ENCODE measurements at places on chromosomes 12 and 14. TPM values are rescaled to one million over a fixed set of nuclear protein-coding genes. Genes with fewer than 3 reads are reported as not detected.

GRCh38 chr12:25364529-25365339 lies 114.0 kb upstream of the KRAS start:
- peaks cover 5% of the 10 kb centered on the region for H3K27me3 ChIP-seq
- H3K4me3 ChIP-seq, result no peak overlapping the region
- no peak for DNase-seq
- peaks cover 7% of the 10 kb centered on the region for H3K4me1 ChIP-seq
- no peak overlapping the region for H3K27ac ChIP-seq

DNA sequence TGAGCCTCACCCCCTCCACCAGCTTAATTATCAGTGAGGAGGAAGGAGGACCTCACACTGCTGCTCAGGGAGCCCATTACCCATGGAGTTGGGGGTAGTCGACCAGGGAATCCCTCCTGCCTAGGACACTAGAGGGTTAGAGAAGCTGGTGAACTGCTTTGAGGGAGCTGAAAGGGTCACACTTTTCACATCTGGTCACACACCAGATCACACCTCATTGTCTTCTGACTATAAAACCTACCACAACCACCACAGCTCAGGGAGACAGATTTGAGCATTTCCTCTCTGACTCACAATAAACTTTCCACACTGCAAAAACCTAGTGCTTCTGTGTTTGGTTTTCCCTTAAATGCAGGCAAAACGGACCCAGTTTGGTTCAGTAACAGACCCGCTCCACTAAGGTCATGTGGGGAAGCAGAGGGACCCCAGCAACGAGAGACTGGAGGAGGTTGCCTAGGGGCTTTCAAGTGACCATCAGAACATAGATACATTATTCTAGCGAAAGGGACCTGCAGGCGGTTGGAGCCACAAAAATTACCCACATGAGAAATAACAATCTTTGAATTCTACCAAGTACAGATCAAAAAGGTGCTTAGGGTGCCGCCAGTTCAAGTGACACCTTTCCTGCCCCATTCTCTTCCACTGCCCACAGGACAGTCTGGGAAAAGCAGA lies 151.4 kb upstream of the AVPR1A start:
- DNase-seq, result no peak
- no peak overlapping the region for H3K27ac ChIP-seq
- no peaks in the 10 kb centered on the region for H3K36me3 ChIP-seq
- no peaks in the 10 kb centered on the region for H3K4me1 ChIP-seq
- no peaks in the 10 kb centered on the region for H3K27me3 ChIP-seq

Gene EMP1
- 0.47 TPM for total RNA-seq

Gene GDF3
- total RNA-seq, result not detected

DNA sequence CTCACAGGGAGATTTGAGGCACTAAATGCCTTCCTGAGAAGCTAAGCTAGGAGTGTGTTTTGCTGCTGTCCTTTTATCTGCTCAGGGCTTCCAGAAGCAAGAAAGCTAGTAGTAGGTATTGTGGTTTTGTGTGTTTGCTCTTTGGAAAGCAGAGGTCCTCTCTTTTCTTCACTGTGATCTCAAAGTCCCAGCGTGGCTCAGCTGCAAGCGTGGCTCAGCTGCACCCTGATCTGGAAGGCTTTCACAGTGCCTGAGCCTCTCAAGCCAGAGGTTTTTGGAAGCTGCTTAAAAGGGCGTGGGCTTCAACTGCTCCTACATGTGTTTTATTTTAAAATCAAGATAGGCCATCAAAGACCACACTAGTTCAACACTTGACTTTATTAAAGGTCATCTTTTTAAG lies 337.4 kb upstream of the RGS6 start:
- no peaks in the 10 kb centered on the region for H3K4me1 ChIP-seq
- H3K4me3 ChIP-seq, result no peak overlapping the region
- no peak for DNase-seq
- H3K27ac ChIP-seq, result no peak overlapping the region
- no peaks in the 10 kb centered on the region for H3K36me3 ChIP-seq

- H3K27ac ChIP-seq, result no peak overlapping the region
- H3K36me3 ChIP-seq, result no peaks in the 10 kb centered on the region
- DNase-seq, result peak; percentile 25
- no peaks in the 10 kb centered on the region for H3K27me3 ChIP-seq
- no peaks in the 10 kb centered on the region for H3K4me1 ChIP-seq
Observed at GRCh38 chr12:9049520-9050133, 60.3 kb downstream of the KLRG1 start.

Gene DPF3
- 1.7 TPM for total RNA-seq

- no peaks in the 10 kb centered on the region for H3K27me3 ChIP-seq
- no peak for DNase-seq
- H3K4me3 ChIP-seq, result peak overlapping the region; percentile 81
- peak overlapping the region; percentile 93 for H3K27ac ChIP-seq
Observed at GRCh38 chr12:4275016-4275869, 1.7 kb downstream of the CCND2 start.

GRCh38 chr14:88476214-88476774 lies 78.5 kb downstream of the PTPN21 start:
- no peaks in the 10 kb centered on the region for H3K4me1 ChIP-seq
- H3K27ac ChIP-seq, result no peak overlapping the region
- no peak overlapping the region for H3K4me3 ChIP-seq
- H3K36me3 ChIP-seq, result no peaks in the 10 kb centered on the region
- no peak for DNase-seq
- no peaks in the 10 kb centered on the region for H3K27me3 ChIP-seq

GRCh38 chr12:121086781-121087295 lies 45.8 kb upstream of the P2RX7 start:
- no peaks in the 10 kb centered on the region for H3K27me3 ChIP-seq
- H3K27ac ChIP-seq, result no peak overlapping the region
- peaks cover 5% of the 10 kb centered on the region for H3K4me1 ChIP-seq
- H3K4me3 ChIP-seq, result no peak overlapping the region

GRCh38 chr12:54853933-54854538 lies at the start of gene MUCL1:
Gene MUCL1 (plus strand): TSS chr12:54854516. CDS start chr12:54854583, 67 bp downstream.
- no peaks in the 10 kb centered on the region for H3K27me3 ChIP-seq
- no peaks in the 10 kb centered on the region for H3K36me3 ChIP-seq
- DNase-seq, result peak; percentile 76
- no peak within 1 kb of the TSS for H3K27ac ChIP-seq

- H3K36me3 ChIP-seq, result no peaks in the 10 kb centered on the region
- no peak overlapping the region for H3K4me3 ChIP-seq
- H3K27me3 ChIP-seq, result no peaks in the 10 kb centered on the region
Observed at GRCh38 chr14:59148334-59148900, 40.0 kb upstream of the DAAM1 start.

DNA sequence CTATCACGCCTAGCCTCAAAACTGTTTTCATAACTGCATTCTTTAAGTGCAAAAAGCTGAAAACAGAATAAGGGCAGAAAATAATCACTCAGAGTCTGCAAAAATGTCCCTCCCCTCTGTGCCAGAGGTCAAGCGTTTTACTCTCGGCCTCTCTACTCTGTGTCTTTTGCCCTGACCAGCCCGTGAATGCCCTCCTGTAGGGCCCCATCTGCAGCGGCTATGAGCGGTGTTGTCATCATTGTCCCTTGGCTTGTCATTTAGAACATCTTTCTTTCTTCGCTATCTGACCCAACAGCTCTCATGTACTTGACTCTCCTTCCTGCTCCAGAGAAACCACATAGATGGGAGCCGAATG lies 21.7 kb downstream of the ELK3 start:
- H3K27me3 ChIP-seq, result no peaks in the 10 kb centered on the region
- H3K4me3 ChIP-seq, result no peak overlapping the region
- H3K27ac ChIP-seq, result no peak overlapping the region
- no peaks in the 10 kb centered on the region for H3K36me3 ChIP-seq
- no peak for DNase-seq
- no peaks in the 10 kb centered on the region for H3K4me1 ChIP-seq

DNA sequence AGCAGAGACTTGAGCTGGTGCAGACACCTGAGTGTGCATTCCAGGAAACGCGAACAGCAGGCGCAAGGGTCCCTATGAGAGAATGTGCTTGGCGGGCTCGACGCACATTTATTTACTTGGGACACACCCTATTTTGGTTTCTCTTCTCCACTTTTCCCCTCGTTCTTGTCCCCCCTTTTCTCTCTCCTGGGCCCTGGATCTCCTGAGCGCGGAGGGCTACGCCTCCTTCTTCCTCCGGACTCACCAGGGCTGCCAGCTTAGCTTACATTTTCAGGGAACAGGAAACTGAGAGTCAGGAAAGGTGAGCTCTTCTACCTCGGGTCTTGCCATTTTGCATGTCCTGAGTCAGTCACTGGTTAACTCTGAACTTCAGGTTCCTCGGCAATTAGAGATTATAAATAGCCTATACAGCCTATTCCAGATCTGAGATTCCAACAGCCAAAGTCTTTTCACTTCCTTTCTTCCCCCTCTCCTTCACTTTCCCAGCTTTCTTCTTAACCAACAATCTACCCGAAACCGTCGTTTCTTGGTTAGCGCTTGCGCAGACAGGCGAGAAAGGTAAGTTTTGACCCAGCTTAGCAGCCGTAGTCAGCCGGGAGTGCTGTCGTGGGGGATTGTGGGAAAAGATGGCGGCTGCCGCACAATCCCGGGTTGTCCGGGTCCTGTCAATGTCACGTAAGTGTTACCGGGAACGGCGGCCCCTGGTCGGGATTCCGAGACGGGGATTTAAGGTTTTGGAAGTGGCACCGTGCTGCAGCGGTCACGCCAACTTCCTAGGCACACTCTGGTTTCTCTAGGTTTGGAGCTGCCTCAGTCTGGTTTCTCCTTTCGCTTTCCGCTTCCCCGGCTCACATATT lies at the start of the genes AKAP3 and NDUFA9:
TSS of gene AKAP3 (minus strand) at position 551 of the 857 bp plus-strand sequence. CDS start 10,855 bp downstream, outside the sequence.
TSS of gene NDUFA9 (plus strand) at position 614 of the 857 bp plus-strand sequence. CDS start at position 627, 13 bp downstream.
- no peaks in the 10 kb centered on the region for H3K27me3 ChIP-seq
- peaks cover 13% of the 10 kb centered on the region for H3K36me3 ChIP-seq
- no peaks in the 10 kb centered on the region for H3K4me1 ChIP-seq
- peak; percentile 71 for DNase-seq
- peak within 1 kb of the TSS; percentile 67 for H3K4me3 ChIP-seq
- peak within 1 kb of the TSS; percentile 86 for H3K27ac ChIP-seq

GRCh38 chr12:95997911-95998510 lies 1.9 kb upstream of the HAL start:
- DNase-seq, result no peak
- peaks cover 16% of the 10 kb centered on the region for H3K27me3 ChIP-seq
- H3K4me3 ChIP-seq, result no peak overlapping the region
- H3K36me3 ChIP-seq, result no peaks in the 10 kb centered on the region
- peaks cover 5% of the 10 kb centered on the region for H3K4me1 ChIP-seq

Gene IL23A
- total RNA-seq, result 12.5 TPM

DNA sequence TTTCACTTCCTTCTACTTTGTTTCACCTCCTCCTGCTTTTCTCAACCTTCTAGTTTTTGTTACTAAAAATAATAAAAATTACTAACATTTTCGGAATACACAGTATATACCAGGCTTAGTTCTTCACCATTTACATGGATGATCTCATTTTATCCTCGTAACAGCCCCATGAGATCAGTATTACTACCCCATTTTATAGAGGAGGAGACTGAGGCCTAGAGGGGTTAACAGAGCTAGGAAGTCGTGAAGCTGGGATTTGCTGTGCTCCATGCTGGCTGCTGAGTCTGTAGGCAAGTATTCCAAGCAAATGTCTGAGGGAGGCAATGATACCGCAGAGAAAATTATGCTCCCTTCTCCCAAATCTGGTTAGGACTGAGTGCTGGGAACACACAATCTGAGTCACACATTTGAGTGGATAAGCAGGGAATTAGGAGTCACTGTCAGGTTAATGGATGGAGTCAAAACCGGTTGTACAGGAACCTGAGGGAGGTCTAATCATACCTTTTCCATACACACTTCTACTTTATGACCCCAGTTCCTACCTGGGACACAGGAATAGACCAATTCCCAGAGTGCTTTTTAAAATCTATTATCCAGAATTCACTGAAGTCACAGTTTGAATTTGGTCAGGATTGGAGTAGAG lies 51.1 kb downstream of the ZFYVE26 start:
- no peak for DNase-seq
- H3K36me3 ChIP-seq, result peaks cover 47% of the 10 kb centered on the region
- H3K4me3 ChIP-seq, result no peak overlapping the region
- no peaks in the 10 kb centered on the region for H3K27me3 ChIP-seq
- no peak overlapping the region for H3K27ac ChIP-seq

GRCh38 chr12:16165506-16165905 lies 112.0 kb downstream of the SLC15A5 start:
- no peaks in the 10 kb centered on the region for H3K4me1 ChIP-seq
- no peak overlapping the region for H3K4me3 ChIP-seq
- no peaks in the 10 kb centered on the region for H3K27me3 ChIP-seq
- no peak for DNase-seq
- no peaks in the 10 kb centered on the region for H3K36me3 ChIP-seq
- no peak overlapping the region for H3K27ac ChIP-seq

- H3K4me3 ChIP-seq, result no peak overlapping the region
- no peak overlapping the region for H3K27ac ChIP-seq
- no peaks in the 10 kb centered on the region for H3K36me3 ChIP-seq
- no peaks in the 10 kb centered on the region for H3K27me3 ChIP-seq
Observed at GRCh38 chr12:19161216-19161615, 31.7 kb downstream of the PLEKHA5 start.

Gene TECPR2
- total RNA-seq, result 3.0 TPM

Gene CMKLR1
- 0.29 TPM for total RNA-seq

Gene REM2
- total RNA-seq, result 0.69 TPM

- H3K27me3 ChIP-seq, result 0 out of 2 replicates have a peak, but pooled peaks cover 1% of the 10 kb centered on the region
- no peak overlapping the region for H3K27ac ChIP-seq
- no peaks in the 10 kb centered on the region for H3K36me3 ChIP-seq
- DNase-seq, result peak; percentile 72
- H3K4me3 ChIP-seq, result no peak overlapping the region
Observed at GRCh38 chr14:103292426-103293374, 41.3 kb upstream of the EIF5 start.

- peak; percentile 34 for DNase-seq
- peaks cover 26% of the 10 kb centered on the region for H3K27me3 ChIP-seq
- no peak overlapping the region for H3K4me3 ChIP-seq
- no peak overlapping the region for H3K27ac ChIP-seq
- no peaks in the 10 kb centered on the region for H3K36me3 ChIP-seq
Observed at GRCh38 chr14:73231981-73232851, 5.1 kb upstream of the PAPLN start.

Gene WSCD2
- total RNA-seq, result 4.0 TPM

DNA sequence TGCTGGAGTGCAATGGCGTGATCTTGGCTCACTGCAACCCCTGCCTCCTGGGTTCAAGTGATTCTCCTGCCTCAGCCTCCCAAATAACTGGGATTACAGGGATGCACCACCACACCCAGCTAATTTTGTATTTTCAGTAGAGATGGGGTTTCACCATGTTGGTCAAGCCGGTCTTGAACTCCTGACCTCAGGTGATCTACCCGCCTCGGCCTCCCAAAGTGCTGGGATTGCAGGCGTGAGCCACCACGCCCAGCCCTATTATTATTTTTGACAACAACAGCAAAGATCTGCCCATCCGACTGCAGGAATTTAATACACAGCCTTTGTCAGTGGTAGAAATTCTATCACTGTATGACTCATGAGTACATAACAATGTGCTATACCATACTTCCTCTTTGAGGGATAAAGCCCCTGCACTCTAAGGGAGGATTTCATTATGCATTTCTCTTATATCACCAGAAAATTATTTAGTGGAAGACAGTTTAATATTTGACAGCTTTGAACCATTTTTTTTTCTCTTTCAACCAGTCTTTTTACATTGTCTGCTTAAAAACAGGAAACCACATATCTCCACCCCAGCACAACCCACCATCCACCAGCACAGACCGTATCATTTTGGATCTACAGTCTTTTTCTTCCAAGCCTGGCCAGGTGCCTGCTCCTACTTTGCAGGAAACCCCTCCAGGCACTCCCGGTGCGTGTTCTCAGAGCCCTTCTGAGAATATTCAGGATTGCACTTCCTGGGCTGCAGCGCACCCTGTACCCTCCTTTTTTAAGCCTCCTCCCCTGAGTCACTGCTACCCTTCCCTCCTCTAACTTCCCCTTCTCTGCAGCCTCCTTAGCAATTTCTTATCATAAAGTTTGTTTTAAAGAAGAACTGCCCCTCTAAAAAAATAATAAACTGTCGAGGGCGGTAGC lies 594 bp downstream of the ARHGDIB start:
- no peaks in the 10 kb centered on the region for H3K36me3 ChIP-seq
- H3K4me3 ChIP-seq, result peak overlapping the region; percentile 40
- H3K27ac ChIP-seq, result peak overlapping the region; percentile 86
- no peaks in the 10 kb centered on the region for H3K27me3 ChIP-seq
- DNase-seq, result no peak
- H3K4me1 ChIP-seq, result no peaks in the 10 kb centered on the region

Measured in K562 (cell line).